ENCODE measurements at places on chromosomes 5 and 9.

GRCh38 chr9:38692707-38693106 lies 27.2 kb downstream of the FAM240B start:
- no peak for DNase-seq

DNA sequence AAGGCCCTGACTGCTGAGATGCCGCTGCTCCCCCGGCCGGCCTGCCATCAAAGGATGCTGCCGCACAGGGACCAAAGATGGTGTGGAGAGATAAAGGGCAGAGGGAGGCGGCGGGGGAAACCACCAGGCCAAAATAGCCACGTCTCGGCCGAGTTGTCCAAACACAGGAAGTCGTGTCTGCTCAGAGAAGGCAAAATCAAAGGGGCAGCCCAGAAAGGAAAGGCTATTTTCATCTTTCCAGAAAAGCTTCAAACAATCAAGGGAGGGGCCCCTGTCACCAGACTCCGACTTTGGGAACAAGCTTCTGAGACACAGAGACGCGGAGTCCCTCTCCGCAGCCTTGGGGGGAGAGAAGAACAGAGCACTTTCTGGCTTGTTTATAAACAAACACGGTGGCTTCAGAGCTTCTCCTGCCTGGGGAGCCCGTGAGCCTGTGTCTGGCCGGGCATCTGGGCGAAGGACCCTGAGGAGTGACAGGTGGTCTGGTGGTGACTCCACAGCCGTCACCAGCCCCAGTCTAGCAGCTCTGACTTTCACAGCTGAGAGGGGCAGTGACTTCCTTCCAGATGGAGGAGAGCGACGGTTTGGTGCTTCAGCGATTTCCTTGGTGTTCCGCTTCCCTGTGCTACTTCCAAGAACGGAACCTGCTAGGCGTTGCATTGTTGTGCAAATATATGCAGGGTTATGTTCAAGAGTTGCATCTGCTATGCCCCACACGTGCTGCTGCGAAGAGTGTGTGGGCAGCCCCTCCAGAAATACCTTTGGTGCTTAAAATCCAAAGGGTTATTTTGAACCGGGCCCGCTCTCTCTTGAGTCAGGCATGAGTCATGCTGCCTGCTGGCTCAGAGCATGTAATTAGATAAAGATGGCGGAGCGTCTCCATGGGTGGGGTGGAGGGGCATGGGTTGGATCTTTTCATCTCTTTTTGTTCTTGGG lies 24.0 kb downstream of the ADAMTSL2 start:
- peak; percentile 25 for DNase-seq

- DNase-seq, result no peak
These were observed 216.6 kb downstream of the SLC12A2 start for GRCh38 chr5:128300181-128300580.

- DNase-seq, result no peak
These were observed 105.6 kb upstream of the ELL2 start for GRCh38 chr5:96067251-96067650.

DNA sequence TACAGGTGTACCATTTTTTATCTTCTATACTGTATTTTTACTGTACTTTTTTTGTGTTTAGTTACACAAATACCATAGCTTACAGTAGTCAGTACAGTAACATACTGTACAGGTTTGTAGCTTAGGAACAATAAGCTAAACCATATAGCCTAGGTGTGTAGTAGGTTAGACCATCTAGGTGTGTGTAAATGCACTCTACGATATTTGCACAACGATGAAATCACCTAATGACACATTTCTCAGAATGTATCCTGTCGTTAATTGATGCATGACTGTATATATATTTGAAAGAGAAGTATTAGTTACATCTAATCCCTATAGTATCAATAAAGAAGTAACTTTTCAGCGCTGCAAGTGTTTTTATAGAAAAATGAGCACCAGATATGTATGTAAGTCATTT lies 138.8 kb downstream of the TRPM6 start:
- DNase-seq, result no peak

DNA sequence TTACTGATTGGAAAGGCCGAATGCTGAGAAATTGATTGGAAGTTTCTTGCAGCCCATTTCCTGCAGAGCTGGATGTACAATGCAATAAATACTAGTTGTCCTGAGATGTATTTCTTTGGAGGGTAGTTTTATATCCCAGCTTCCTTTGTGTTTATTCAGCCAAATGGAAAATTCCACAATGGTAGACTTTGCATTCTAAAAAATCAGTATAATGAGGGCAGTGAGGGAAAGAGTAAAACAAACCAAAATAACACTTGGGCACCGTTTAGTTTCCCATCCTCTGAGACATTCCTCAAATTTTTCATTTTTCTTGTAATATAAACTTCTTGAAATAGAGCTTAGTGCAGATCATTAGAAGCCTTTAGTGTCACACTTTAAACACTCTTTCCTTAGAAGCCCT lies 379.4 kb downstream of the EBF1 start:
- no peak for DNase-seq

DNA sequence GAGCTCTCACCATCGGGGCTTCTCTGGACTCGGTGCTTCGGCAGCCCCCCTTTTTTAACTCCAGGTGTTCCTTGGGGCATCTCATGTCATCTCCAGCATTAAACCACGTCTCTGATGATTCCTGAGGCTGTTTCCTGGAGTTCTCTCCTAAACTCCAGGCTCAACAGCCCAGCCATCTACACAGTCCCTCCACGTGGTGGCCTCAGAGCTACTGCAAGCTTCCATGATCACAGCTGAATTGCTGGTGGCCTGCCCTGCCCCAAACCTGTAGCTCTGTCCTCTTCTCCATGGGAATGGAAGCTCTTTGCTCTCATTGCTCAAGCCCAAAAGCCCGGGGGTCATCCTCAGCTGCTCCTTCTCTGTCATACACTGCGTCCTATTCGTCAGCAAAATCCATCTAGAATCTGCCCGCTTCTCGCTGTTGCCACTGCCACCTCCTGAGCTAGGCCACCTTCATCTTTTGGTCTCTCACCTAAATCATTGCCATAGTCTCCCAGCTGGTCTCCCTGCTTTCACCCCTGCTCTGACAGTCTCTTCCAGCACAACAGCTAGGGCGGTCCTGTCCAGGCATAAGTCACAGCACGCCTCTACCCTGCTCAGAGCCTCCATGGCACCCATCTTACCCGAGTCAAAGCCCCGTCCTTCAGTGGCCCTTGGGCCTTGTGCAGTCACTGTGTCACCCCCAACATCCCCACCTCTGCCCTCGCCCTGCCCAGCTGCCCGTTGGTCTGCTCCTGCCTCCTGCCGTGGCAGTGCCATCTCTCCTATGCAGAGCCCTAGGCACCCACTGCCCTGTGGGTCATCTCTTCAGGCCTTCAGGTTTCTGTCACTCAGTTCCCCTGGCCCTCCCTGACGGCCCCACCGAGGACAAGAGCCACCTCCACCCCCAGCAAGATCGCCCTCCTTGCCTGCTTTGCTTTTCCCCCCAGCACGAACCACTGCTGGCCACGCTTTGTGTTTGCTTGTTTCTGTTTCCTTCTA lies 6.4 kb downstream of the B4GALT7 start:
- DNase-seq, result no peak

DNA sequence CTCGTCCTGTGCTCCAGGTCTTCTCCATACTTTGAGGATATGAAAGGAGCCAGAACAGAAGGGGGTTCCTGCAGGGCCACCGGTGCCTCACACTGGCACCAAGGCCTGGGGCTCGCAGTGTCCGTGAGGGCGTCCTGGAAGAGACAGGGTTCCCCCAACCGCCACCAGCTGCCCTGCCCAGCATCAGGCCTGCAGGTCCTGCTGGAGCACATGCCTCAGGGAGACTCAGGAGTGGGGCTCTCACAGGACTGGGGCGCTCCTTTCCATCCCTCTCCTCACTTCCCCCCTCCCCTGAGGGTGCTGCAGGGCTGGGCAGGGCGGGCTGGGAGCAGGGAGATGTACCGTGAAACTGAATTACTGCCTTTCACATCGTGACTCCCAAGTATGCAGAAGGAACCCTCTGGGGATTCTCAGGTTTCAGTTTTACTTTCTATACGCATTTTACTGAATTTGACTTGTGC lies 31.7 kb downstream of the CEP72 start:
- DNase-seq, result no peak

- no peak for DNase-seq
These were observed 194.9 kb downstream of the PALM2AKAP2 start for GRCh38 chr9:109974918-109975276.

- DNase-seq, result peak; percentile 15
These were observed 457 bp downstream of the UGCG start for GRCh38 chr9:111896942-111897600.

- no peak for DNase-seq
These were observed 2.5 kb upstream of the FSD1L start for GRCh38 chr9:105445203-105445881.

GRCh38 chr5:71937921-71938698 lies 169.2 kb upstream of the MAP1B start:
- no peak for DNase-seq

- DNase-seq, result no peak
These were observed 7.0 kb upstream of the DCTN4 start for GRCh38 chr5:150765799-150766169.

- DNase-seq, result no peak
These were observed 64.2 kb upstream of the SELENOP start for GRCh38 chr5:42875785-42876374.

GRCh38 chr5:156124708-156125107 lies 202.3 kb upstream of the SGCD start:
- no peak for DNase-seq

- no peak for DNase-seq
These were observed 1.2 kb downstream of the MAPK9 start for GRCh38 chr5:180290568-180291233.

GRCh38 chr5:15594977-15595568 lies 95.1 kb downstream of the FBXL7 start:
- DNase-seq, result no peak

DNA sequence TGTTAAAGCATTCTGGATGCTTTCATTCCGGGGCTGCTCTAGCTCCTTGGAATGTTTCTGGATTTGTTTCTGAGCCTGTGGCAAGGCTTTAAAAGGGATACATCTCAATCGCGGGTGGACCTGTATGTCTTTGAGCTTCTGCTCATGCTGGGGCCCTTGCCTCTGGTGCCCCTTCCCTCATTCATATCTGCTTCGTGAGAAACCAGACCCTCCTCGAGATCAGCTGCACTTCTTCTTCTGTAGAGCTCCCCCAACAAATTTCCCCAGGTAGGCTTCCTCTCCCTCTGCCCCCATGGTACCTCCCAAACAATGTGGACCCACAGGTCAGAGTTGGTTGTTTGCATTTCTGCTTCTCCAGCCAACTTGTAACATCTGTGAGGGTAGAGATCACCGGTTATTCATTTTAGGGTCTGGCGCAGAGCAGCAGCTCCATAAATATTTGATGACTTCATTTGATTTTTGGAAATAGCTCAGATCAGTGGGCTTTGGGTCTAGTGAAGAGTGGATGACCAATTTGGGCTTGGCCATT lies 6.6 kb downstream of the ZNF618 start:
- DNase-seq, result no peak

DNA sequence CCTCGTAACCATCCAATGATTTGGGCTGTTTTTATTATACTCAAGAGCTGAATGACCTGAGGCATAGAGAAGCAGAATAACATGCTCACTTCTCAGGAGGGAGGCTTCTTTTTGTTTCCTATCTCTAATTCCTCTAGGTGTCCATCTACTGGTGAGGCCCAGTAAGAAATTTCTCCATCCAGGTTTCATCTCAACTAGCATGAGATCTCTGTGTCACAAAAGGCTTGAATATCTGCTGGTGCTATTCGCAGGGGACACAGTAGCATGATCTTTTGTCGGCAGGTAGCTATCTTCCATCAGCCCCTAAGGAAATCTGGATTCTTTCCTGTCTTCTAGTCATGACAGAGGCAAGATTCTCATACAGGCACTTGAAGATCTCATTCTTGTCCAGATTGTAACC lies 8.9 kb downstream of the IFNE start:
- no peak for DNase-seq

DNA sequence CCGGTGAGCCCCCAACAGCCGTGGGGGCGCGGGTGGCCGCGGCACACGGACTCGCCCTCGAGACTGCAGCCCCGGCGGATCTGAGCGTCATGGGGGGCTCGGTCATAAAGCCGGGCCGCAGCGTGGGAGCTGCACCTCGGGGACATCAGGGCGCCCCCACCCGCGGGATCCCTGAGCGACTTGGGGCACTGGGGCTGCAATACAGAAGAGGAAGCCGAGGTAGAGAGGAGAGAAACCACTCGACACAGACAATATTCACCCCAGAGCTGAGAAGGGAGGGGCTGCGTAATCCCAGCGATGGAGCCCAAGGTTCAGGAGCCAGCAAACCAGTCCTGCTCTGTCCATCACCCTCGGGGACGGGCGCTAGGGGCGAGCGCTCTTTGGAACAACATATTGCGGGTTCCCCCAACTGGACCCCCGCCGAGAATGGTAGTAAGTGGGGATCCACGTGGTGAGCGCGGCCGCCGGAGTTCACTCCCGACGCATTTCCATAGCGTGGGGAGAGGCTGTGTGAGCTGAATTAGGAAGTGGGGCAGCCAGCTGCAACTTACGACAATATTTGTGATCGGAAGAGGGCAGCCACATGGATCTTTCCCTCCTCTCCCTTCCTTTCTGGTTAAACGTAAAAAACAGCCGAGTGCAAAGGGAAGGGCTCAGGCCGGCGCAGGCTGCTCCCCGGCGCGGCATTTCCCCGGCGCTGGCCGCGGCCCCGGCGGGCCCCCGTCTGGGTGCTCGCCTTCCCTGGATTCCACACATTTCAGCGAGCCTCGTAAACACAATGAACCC lies 9.9 kb downstream of the PTCH1 start:
- DNase-seq, result peak; percentile 22

GRCh38 chr9:92720807-92721535 lies 43.7 kb downstream of the BICD2 start:
- no peak for DNase-seq

DNA sequence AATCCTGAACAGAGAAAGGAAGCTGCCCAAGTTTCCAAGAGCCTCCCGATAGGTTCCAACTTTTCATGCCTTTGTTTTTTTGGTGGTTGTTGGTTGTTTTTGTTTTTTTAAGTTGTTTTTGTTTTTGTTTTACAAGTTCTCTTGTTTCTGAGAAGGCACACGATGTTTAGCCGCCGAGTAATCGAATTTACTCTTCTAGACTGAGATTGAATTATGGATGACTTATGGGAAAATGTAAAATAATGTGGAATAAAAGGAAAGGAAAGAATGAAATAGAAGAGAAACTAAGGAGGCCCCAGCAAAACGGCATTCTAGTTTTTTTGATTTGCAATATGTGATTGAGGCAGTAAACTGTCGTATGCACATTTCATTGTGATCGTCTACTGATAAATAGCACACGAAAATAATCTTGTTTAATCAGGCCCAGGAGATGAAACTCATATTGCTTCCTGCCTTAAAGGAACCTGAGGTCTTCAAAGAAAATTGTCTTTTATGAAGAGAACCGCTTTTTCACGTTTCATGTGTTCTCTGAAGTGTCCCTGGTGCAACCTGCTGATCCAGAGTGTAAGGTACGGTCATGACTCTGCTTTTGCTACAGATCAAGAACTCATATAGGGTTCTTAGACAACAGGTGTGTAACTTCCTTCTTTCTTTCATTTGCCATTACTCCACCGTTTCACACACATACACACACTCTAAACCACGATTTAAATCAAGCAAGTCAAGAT lies 1.3 kb upstream of the GNAQ start:
- no peak for DNase-seq

GRCh38 chr5:180441564-180442051 lies 52.6 kb upstream of the CNOT6 start:
- no peak for DNase-seq

- no peak for DNase-seq
These were observed 98.1 kb upstream of the NMUR2 start for GRCh38 chr5:152503206-152503605.
